Activated gamma-delta T cell (primary cell): ENCODE measurements at places on chromosomes 11 and 22.

DNA sequence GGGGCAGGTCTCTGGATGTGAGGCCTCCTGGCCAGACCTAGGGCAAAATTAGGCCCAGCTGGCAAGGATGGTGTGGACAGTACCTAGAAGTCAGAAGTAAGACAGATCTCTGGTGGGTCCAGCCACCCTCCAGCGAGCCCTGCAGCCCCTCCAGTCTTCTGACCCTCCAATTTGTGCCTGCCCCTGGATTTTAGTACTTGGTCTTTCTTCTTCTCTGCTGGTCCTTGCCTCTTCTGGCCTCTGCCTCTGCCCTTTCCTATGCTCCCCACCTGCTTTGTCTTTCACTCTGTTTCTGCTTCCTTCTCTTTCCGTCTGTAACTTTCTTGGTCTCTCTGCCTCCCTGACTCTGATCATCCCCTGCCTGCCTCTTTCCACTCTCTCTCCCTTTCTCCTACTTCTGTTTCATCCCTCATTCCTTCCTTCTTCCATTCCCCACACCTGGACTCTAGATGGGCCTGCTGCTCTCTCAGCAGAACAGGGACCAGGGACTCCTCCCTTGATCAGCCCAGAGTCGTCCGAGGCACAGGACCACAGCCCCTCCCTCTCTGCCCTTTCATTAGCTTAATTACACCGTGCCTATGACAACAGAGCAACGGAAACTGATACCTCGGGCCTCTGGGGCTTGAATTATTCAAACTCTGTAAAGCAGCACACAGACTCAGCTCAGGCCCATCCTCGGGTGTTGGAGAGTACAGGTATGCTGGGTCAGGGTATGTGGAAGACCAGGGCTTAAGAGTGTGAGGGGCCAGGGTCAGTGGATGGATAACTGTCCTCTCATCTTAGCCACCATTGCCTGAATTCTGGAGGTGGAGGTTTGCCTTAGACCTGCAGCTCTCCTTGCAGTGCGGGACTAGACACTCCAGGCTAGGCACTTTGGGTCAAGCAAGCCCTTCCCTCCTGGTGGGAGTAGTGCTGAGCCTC, at the start of gene CHRNA10:
Gene CHRNA10, minus strand, starts transcription at position 51 of the 921 bp plus-strand sequence. CDS start 72 bp downstream, outside the sequence.
- no peak for DNase-seq

- no peak for DNase-seq
Measured at GRCh38 chr22:41480397-41480735, 11.4 kb downstream of the ACO2 start.

DNA sequence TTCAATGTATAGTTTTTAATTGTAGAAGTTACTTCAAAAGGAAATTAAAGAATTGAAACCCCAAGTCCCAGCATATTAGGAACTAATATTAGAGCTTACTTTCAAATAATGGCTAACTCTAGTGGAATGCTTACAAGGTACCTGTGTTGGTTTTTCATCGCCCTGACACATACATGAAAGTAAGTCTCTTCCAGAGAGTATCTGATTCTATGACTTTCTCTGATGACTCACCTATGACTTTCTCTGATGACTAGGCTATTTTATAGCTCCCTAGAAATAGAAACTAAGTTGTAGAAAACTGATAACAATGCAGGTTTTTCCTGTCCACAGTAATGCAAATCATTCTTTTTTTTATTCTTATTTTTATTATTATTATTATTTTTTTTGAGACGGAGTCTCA, 33.6 kb upstream of the MMP7 start:
- DNase-seq, result no peak

- no peak for DNase-seq
Measured at GRCh38 chr11:117885777-117886176, 9.3 kb upstream of the FXYD6 start.

GRCh38 chr11:88104408-88104807, 70.8 kb downstream of the RAB38 start:
- no peak for DNase-seq

GRCh38 chr22:43305806-43306205, 37.4 kb downstream of the SCUBE1 start:
- no peak for DNase-seq
